ENCODE measurements at places on chromosomes 3 and 15.

GRCh38 chr15:94297558-94297957, 66.2 kb downstream of the MCTP2 start:
- DNase-seq: peak; percentile 7

- DNase-seq: no peak
Measured at GRCh38 chr3:94036909-94037507, 8.6 kb upstream of the STX19 start.

DNA sequence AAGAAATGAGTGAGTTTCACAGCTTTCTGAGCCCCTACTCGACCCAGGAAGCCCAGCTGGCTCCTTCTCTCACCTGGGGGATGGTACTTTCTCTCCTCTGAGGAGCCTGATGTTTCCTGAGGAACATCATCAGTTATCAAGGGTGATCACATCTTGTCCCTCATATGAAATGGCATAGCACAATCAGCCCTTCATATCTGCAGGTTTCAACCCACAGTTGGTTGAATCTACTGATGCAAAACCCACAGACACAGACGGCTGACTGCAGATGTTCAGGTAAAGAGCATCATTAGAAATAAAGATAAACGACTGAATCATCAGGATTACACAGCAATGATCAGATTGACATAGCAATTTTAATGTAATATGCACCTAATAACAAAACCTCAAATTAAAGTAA, 93.6 kb upstream of the OSTN start:
- DNase-seq: no peak

DNA sequence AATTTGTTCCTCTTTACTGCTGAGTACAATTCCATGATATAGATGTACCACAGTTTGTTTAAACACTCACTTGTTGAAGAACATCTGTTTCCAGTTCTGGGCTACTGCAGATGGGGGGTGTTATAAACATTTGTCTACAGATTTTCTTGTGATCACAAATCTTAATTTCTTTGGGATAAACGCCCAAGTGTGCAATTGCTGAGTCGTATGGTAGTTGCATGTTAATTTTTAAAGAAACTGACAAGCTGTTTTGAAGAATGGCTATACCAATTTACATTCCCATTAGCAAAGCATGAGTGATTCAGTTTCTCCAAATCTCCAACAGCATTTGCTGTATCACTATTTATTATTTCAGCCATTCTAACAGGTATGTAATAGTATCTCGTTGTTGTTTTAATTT, 242.0 kb upstream of the MRPL3 start:
- no peak for DNase-seq

DNA sequence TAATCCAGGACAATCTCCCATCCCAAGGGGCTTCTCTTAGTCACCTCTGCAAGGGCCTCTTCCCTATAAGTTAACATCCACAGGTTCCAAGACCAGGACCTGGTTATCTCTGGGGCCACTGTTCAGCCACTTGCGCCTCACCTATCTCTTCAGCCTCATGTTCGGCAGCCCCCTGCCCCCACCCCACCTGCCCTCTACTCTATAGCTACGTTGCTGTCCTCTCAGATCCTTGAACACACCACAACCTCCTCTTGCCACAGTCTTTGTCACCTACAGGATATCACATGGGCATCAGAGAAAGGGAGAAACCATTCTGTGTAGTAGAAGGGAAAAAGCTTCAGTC, 33.9 kb downstream of the SLC41A3 start:
- no peak for DNase-seq

DNA sequence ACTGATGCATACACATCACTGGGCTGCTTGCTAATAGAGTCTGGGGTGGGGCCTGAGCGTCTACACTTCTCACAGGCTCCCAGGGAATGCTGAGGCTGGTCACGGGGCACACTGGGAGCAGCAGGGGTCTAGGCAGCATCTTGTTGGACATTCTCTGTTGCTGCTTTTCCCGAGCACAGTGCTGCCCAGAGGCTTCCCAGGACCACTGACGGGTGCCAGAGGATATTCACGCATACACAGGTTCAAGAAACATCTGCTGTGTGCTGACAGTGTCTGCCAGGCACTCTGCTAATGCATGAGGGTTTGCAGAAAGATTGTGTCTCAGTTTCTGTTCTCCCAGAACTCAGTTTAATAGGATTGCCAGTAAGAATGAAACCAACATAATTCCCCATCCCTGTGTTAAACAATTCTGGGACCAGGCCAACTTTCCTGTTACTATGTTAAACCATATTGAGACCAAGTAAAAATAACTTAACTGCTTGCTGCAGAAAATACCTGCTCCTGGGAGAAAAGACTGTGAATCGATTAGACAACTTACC, 23.9 kb upstream of the BCL2L10 start:
- no peak for DNase-seq

DNA sequence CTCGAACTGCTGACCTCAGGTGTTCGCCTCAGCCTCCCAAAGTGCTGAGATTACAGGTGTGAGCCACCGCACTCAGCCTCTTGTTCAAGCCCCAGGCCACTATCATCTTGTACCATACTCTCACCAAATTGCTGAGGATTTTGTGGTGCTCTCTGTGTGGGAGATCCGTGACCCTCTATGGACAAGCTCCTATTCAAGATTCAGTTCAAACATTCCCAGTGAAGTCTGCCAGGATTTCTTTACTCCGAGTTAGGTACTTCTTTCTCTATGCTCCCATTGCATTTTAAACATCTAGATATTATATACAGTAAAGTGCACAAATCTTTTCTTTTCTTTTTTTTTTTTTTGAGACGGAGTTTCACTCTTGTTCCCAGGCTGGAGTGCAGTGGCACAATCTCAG, 856 bp upstream of the TM4SF19 start:
- DNase-seq: no peak

All from body of pancreas (tissue), 4 donors.